ENCODE measurements at places on chromosomes 1 and 21.
A peak's percentile ranks its signal among the peaks of the same experiment; 100 is the strongest.

DNA sequence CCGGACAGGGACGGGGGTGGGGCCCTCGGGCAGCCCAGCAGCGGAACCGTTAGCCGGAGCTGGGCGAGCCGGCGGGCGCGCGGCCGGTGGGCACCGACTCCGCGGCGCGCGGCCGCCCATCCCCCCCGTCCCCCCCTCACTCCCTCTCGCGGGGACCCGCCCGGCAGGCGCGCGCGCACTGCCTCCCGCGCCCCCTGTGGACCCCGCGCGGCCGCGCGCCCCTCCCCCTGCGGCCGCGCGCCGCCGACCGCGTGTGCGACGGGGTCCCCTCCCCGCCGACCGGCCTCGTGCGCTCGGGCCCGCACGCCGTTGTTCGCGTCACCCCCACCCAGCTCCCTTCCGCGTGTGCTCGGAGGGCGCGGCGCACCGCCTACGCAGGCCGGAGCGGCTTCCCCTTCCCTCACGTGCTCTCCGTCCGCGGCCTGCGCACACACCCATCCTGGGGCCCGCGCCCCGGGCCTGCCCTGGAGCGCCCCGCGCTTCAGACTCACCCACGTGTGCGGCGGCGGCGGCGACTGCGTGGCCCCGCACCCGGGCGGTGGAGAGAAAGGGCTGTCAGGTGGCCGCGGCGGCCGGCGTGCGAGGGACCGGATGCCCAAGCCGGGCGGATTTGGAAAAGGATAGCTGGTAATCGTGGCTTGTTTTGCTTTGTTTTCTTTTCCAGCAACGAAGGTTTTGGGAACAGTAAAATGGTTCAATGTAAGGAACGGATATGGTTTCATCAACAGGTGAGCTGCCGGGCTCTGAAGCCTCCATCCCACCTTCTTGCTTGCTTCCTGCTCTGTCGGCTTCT lies 717 bp downstream of the YBX1 start:
- peak; percentile 65 for DNase-seq

DNA sequence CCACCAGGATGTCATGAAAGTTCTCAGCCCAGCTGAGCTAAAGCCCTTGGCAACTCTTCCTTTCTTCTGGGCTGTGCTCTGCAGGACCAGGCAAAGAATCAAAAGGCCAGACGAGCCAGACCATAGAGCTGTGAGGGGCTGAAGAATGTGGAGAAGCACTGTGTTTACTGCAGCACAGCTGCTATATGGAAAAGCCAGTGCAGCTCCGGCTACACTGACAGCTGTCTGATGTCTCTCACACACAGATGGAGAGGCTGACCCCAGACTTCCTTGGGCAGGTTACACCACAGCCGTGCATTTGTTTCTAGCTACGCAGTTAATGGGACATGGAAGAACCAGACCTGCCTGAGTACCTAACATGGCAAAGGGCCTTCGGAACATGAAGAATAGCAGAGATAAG lies 40.3 kb downstream of the CD247 start:
- DNase-seq: no peak

GRCh38 chr1:162973381-162973795 lies 95.8 kb upstream of the RGS4 start:
- no peak for DNase-seq

- no peak for DNase-seq
Measured at GRCh38 chr1:54973205-54973921, 7.1 kb upstream of the TMEM61 start.

GRCh38 chr1:91827459-91828321 lies 58.3 kb downstream of the TGFBR3 start:
- no peak for DNase-seq

DNA sequence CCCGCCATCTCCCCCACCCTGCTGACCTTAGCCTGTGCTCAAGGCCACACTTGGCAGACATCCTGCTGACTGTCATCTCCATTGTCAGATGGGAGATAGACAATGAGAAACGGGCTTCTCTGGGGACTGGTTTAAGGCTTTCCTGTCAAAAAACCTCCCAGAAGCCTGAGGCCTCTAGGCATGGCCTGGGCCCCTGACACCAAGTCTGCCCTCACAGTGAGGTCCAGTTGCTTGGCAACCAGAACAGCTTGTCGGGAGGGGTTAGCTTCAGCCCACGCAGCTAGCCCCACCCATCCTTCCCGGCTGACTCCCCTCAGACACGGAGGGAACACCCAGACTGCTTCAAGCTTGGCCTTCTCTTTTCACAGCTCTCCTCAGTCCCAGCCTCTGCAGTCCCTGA lies 11.0 kb downstream of the PLEKHA6 start:
- no peak for DNase-seq

GRCh38 chr1:224745394-224745793 lies 129.3 kb downstream of the CNIH3 start:
- DNase-seq: no peak

GRCh38 chr1:31300193-31300592 lies 3.4 kb downstream of the ZCCHC17 start:
- no peak for DNase-seq

GRCh38 chr1:188169971-188170370 lies 1341.2 kb downstream of the PLA2G4A start:
- DNase-seq: no peak

GRCh38 chr1:211551638-211552460 lies 27.1 kb downstream of the SLC30A1 start:
- DNase-seq: no peak

- DNase-seq: no peak
Measured at GRCh38 chr1:242534753-242535152, 10.3 kb upstream of the PLD5 start.

GRCh38 chr1:17949511-17949910 lies 158.1 kb upstream of the IGSF21 start:
- no peak for DNase-seq

DNA sequence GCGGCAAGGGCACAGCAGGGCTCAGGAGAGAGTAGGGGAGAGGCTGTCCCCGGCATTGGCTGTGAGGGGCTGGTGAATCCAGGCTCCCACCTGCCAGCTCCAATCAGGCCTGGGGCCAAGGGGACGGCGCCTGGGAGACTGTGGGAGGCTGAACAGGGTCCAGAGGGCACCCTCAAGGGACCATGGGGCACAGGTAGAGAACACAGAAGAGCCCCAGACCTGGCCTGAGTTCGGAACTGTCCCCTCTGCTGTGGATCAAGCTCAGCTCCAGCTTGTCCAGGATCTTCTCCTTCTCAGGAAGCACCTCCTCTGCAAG lies 67.0 kb downstream of the KCNAB2 start:
- no peak for DNase-seq

DNA sequence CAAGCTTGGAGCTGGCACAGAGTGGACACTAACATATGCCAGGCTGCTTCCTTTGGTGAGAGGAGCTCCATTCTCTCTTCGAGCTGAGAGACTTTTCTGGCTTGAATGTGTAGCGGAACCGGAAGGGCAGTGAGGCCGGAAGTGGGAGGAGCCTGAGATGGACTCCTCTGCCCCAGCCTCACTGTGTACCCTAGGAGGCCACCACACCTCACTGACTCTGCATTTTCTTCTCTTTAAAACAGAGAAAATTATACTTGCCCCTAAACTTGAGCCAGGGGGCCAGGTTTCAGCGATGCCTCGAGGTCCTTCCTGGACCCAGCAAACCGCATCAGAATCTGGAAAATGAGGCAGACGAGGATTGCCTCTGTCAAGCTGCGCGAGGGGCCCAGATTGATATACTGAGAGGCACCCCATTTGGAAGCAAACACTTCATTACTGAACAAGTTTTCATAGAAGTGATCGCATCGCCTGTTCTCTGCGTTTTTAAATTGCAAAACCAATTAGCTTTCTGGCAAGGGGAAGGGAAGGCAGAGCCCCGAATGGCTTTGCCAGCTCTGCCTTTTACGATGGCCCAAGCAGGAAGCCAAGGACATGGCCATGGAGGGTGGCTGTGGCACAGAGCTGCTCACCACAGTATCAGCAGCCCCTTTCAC lies 708.1 kb downstream of the PTPRU start:
- DNase-seq: no peak

DNA sequence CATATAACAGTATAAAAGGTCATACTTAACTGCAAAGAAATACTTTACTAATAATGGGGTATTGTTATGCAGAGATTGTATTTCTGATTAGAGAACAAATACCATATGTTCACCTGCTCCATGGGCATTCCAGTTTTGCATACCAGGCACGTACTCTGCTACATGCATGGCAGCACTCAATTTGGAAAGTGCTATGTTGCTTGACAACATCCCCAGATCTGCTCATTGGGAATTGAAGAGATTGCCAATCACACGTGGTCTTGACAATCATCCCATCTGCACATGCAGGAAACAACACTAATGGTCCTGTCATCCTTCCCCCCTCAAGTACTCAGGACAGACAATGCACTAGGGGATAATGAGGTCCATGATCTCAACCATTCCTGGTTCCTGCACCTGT lies 63.4 kb upstream of the PDE4B start:
- DNase-seq: no peak

- no peak for DNase-seq
Measured at GRCh38 chr1:97396463-97396862, 524.4 kb downstream of the DPYD start.
